ENCODE measurements at places on chromosomes 11 and 22.

- no peak for DNase-seq
These were observed 27.1 kb upstream of the RRAS2 start for GRCh38 chr11:14386081-14386480.

DNA sequence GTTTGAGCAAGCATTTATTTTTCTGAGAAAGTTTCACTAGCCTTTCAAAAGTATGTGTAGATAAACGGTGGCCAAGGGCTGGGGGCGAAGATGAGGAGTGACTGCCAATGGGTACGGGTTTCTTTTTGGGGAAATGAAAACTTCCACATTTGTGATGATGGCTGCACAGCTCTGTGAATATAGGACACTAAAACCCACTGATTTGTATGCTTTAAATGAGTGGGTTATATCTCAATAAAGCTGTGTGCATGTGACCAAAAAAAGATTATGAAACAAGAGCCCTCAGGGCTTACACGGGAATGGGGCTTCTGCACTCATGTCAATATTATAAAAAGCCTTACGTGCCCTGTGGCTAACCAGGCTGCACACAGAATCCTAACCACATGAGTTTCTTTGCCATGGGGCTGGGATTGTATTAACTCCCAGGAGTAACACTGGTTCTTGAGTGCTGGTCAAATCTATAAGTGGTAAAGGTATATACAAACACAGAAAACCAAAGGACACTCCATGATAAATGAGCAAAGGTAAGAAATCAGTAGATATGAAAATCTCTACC, 31.3 kb downstream of the ABCC8 start:
- no peak for DNase-seq

GRCh38 chr22:30892286-30892685, 76.3 kb downstream of the MORC2 start:
- no peak for DNase-seq

GRCh38 chr11:6548121-6548520, 51.0 kb downstream of the DNHD1 start:
- no peak for DNase-seq

DNA sequence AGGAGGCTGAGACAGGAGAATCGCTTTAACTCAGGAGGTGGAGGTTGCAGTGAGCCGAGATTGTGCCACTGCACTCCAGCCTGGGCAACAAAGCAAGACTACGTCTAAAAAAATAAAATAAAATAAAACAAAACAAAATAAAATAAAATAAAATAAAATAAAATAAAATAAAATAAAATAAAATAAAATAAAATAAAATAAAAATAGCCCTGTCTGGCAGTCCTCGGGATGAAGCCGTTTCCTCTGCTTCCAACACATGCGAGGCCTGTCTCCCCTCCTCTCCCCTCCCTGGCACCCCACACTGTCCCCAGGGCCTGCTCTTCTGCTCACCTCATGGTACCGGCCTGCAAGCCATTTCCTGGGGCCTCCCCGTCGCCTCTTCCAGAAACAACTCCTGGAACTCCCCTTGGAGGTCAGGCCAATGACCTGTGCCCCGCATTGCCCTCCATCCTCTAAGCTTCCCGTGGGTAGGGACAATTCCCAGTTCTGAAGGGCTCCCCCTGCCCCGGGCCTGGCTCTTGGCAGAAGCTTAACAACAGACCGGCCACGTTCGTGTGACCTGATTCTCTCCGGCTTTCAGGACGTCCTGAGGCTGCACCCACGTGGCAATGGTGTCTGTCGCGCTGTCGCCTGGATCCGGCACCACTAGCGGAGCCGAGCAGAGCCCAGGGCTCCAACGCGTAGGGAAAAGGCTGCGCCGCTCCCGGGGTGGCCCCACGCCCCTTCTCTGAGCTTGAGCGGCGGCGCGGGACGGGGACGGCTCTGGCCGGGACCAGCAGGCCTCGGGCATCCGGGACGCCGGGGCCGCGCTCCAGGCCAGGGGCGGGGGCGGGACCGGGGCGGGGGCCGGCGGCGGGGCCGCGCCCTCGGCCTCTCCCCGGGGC, 456 bp upstream of the PARVB start:
- DNase-seq: no peak

GRCh38 chr22:48752451-48753380, 1075.0 kb downstream of the BRD1 start:
- DNase-seq: no peak

DNA sequence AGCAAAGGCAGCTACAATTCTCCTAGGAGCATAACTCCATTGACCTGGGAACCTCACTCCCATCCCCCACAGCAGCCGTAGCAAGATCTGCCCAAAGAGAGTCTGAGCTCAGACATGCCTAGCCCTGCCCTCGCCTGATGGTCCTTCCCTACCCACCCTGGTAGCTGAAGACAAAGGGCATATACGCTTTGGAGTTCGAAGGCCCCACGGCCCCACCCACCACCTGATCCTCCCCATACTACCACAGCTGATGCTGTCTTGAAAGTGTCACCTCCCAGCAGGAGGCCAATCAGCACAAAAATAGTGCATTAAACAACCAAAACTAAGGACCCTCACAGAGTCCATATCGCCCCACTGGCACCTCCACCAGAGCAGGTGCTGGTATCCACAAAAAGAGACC, 22.6 kb upstream of the GNAZ start:
- DNase-seq: no peak

- no peak for DNase-seq
These were observed 160.1 kb upstream of the CADM1 start for GRCh38 chr11:115664313-115664712.

- no peak for DNase-seq
These were observed 354.8 kb downstream of the TENM4 start for GRCh38 chr11:79086056-79086455.

GRCh38 chr11:85086504-85087284, 540.5 kb downstream of the DLG2 start:
- DNase-seq: peak; percentile 64

- no peak for DNase-seq
These were observed 3.9 kb upstream of the SMIM38 start for GRCh38 chr11:69151836-69152235.

DNA sequence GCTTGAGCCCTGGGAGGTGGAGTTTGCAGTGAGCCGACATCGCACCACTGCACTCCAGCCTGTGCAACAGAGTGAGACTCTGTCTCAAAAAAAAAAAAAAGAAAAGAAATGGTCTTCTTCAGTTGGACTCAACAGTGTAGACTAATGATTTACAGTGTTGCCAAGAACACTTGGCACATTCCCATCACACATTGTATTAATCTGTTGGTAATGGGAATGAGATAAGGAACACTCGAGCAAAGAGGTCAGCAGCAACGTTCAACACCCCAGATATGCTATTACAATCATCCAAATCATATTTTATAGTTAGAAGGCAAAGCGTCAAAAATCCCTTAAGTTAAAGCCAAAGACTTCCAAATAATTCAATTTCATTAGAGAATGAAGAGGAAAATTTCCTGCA, 14.5 kb downstream of the CDON start:
- no peak for DNase-seq

DNA sequence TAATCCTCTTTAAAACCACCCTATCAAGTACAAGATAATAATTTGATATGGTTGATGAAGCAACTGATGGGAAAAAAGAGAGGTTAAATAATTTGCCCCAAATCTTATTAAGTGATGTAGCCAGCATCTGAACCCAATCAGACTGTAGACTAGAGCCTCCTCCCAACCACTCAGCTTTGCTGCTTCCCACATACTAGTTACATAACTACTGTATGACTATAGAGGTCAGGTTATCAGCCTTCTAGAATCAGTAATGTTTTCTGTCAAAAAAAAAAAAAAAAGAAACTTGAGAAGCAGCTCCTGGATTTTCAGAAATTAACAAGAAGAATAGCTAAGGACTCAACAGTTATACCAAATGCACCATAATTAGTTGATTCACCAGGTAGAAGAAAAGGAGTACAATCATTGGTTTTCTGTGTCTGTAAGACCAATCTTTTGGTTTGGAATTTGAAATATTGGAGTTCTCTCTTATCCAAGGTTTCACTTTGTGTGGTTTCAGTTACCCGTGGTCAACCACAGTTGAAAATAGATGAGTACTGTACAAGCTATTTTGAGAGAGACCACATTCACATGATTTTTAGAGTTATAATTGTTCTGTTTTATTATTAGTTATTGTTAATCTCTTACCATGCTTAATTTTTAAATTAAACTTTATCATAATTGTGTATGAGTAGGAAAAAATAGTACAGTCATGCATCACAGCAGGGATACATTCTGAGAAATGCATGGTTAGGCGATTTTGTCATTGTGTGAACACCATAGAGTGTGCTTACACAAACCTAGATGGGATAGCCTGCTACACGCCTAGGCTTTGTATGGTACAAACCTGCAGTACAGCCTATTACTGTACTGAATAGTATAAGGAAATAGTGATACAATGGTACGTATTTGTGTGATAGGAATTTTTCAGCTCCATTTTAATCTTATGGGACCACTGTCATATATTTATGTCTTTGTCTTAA, 72.2 kb downstream of the PDHX start:
- peak; percentile 78 for DNase-seq

GRCh38 chr11:70668204-70669202, 270.2 kb downstream of the CTTN start:
- DNase-seq: no peak

- DNase-seq: no peak
These were observed at the start of gene ANKK1 for GRCh38 chr11:113387605-113388211. Gene ANKK1, plus strand, starts transcription at chr11:113387779. Its CDS starts 106 bp downstream, at chr11:113387885.

- no peak for DNase-seq
These were observed 26.1 kb downstream of the GAL start for GRCh38 chr11:68710409-68710808.

DNA sequence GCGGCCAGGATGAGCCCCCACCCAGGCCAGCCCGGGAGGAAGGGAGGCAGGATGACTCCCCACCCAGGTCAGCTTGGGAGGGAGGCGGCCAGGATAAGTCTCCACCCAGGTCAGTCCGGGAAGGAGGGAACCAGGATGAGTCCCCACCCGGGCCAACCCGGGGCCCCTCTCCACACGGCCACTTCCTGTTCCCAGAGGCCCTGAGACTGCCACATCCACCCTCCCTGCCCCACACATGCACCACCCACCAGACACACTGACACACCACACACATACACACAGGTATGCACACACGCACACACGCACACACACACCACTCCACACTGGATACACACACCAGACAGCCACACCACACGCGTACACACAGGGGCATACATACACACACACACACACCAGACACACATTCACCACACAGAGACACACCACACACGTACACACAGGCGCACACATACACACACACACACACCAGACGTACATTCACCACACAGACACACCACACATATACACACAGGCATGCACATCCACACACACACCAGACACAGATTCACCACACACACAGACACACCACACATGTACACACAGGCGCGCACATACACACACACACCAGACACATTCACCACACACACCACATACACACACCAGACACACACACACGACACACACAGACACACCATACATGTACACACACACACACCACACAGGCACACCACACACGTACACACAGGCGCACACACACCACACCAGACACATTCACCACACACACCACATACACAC, 84.9 kb upstream of the PRR5 start:
- no peak for DNase-seq

DNA sequence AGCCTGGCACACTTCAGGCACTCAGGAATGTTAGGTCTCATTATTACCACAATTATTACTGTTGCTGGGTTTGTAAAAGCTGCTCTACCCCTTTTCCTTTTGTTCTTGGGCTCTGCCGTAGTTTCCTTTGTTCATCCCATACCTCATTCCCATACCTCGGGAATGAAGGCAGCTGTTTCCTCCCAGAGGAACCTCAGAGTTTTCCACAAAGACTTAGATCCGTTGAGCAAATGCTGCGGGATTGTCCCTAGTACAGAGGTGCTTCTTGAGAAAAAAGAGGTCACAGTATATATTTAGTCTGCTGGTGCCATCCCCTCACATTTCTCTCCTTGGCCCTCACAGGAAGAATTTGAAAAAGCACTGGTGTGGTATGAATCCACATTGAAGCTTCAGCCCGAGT, 134.7 kb downstream of the TTC17 start:
- no peak for DNase-seq

DNA sequence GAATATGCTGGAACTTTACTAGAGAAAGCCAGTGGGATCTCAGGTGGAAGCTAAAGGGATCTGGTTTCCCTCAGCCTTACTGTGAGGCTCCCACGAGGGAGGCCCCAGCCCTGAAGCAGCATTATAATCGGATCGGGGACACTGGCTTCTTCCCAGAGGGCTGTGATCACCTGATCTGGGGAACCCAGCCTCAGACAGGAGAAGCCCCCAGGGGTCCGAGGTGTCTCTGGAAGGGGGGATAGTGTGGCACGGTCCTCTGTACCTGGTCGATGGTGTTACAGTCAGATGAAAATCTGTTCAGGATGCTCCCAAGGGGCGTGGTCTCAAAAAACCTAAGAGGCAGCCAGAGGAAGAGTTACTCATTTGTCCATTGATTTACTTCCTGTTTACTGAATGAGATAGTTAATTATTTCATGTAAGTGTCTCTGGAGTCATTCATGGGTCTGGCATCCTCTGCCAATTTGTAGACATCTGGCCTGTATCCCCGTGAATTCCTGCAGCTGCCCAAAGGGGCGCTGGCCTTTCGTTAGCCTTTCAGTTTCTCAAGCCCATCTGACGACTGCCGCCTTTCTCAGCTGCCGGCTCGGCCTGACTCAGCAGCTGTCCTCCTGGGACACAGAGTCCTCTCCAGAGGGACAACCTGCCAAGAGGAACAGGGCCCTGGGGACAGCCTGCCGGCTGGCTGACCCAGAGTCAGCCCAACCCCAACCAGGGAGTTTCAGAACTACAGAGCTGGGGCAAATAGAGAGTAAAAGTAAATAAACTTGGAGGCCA, 17.0 kb upstream of the KCNJ11 start:
- DNase-seq: no peak

DNA sequence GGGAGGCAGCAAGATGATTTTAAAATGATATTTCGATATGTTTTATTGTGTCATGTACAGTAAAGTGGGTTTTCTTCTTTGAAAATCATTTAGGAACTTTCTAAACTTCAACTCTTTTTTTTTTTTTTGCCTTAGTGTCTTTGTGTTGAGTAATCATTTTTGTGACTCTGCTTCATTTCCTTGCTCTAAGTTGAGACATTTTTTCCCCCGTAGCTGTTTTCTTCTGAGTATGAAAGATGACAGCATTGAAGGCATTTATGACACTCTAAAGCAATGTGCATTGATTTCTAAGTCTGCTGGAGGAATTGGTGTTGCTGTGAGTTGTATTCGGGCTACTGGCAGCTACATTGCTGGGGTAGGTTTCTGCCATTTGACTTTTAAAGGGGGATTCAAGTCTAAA, 23.5 kb downstream of the RRM1 start:
- peak; percentile 51 for DNase-seq

DNA sequence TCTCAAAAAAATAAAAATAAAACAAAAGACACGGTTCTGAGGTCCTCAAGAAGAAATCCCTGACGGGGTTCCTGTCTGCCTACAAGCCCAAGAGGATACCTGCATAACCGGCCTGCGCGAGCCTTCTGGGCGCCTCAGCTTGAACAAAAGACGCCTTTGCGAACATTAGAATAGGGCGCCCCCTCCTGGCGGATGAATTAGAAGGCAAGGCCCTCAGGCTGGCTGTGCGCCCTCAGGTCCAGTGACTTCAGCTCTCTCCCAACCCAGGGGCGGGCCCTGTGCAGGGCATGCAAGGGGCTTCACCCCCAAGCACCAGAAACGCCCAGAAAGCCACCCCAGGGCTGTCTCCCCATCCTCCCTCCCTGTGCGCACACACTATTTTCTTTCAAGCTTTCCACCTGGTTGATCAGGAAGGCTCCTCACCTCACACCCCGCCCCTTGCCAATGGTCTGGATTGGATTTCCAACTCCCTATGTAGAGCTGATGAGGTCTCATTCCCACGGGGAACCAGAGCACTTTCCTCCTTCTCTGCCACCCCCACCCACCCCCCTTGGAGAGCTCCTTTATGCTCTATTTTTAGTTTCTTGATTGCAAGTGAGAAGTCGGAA, 273.3 kb downstream of the BUD13 start:
- DNase-seq: peak; percentile 75

GRCh38 chr11:45159781-45160365, 13.4 kb downstream of the PRDM11 start:
- DNase-seq: no peak

All from fibroblast of upper back skin (primary cell).